ENCODE measurements at places on chromosomes 13 and 19.

DNA sequence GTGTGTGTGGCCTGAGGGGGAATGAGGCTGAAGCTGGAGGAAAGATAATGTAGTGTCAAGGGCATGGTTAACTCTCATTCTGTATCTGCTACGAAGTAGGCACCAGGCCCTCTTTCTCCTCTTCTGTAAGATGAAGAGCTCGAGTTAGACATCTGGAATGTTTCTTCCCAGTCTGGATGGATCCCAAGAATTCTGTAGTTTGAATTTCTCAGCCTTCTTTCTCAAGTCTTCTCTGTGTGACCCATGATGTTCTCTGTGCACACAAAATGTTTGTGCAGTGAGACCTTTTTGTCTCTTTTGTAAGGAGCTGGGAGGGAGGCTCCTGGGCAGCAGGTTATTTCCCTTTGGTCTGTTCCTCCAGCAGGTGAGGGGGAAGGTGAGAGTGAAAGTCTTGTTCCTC lies 13.7 kb downstream of the FGF9 start:
- DNase-seq, result no peak

DNA sequence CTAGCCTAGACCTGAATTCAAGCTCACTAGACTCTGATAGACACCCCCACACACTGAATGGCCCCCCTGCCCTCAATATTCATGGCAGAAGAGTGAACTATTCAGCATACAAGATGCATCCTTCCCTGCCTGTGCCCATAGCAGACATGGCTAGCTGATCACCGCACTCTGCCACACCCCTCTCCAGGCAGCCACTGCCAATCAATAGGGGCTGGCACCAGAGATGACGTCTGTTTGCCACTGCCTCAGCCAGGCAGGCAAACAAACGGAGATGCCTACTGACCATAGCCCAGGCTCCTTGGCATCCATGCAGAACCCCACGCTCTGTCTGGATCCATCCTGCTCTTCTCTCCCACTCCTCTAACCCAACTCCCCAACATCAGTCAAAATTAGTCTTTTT lies 13.8 kb upstream of the NPAS1 start:
- no peak for DNase-seq

DNA sequence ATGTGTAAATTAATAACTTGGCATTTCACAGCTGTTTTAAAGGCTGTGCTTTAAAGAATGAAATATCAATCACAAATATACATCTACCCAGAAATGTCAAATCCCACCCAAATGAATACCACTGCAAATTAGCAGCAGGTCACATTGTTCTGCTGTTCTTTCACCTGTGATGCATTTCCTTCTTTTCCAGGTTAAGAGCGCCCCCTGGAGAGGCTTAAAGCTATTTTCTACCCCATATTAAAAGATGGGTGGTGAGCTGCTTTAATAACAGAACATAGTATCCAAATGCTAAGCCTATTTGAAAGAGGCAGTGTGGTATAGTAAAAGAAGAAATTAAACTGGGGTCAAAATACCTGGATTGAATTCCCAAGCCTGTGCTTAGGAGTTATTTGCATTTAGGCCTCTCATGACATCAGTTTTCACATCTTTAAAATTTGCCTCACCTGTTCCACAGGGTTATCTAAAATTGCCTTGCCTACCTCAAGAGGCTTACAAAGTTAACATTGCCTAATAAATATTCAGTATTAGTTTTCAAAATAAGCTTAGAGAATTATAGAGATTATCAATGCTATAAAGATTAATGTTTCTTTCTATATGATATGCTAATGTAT lies 396.9 kb upstream of the SLITRK5 start:
- peak; percentile 0 for DNase-seq

DNA sequence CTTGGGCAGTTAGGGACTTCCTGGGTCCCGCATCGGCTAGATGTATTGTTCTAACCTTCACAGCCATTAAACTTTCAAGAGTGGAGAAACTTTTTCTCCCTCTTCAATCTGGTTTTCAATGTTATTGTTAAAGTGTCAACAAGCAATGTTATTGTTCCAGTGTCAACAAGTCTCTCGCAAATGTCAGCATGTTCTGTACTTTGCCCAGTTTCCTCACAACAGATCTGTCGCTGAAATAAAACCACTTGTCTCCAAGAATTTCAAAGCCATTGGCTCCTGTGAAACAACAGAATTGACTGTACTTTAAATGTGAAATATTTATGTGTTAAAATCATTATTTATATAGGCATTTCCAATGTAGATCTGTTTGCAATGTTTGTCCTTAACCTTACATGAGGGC lies 138.0 kb downstream of the ITGBL1 start:
- DNase-seq, result no peak

GRCh38 chr13:45737571-45738017 lies 35.5 kb downstream of the CBY2 start:
- peak; percentile 9 for DNase-seq

All from stimulated activated CD4-positive, alpha-beta T cell treated with anti-CD3 and anti-CD28 coated beads, Interleukin-4, amount 100 ng/mL, for 48 hours (primary cell).